ENCODE measurements at places on chromosomes 6 and 20.
A peak's percentile ranks its signal among the peaks of the same experiment; 100 is the strongest.

DNA sequence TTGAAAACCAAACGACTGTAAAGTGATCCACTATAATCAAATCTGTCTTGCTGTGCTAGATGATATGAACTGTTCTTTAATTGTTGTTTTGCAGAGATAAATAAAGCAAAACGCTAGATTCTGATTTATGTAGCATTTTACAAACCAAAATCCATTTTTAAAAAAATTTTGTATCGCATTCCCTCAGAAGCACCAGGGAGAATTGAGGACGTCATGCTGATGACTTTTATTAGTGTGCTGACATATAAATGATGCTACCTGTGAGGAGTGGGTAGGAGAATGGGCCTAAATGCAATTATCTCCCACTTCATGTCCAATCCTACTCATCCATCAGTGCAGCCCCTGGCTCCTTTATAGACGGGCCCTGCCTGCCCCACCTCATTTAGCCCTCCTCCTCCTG, 282.4 kb downstream of the PACRG start:
- DNase-seq, result no peak

GRCh38 chr6:160070427-160070826, 51.2 kb upstream of the SLC22A1 start:
- no peak for DNase-seq

GRCh38 chr6:131894493-131895424, 56.4 kb downstream of the CCN2 start:
- DNase-seq, result no peak

DNA sequence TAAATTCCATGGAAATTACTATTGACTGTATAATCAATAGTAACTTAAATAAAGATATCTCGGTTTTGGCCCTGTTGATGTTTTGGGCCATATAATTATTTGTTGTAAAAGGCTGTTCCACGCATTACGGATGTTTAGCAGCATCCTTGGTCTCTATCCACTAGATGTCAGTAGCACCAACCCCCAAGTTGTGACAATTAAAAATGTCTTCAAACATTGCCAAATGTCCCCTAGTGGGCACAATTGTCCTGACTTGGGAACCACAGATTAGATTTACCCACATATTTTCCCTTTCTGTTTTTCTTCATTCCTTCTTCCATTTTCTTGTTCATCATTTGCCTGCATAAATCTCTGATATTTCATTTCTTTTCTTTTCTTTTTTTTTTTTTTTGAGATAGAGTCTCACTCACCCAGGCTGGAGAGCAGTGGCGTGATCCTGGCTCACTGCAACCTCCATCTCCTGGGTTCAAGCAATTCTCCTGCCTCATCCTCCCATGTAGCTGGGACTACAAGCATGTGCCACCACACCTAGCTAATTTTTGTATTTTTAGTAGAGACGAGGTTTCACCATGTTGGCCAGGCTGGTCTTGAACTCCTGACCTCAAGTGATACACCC, 13.6 kb upstream of the WFDC8 start:
- DNase-seq, result peak; percentile 6

DNA sequence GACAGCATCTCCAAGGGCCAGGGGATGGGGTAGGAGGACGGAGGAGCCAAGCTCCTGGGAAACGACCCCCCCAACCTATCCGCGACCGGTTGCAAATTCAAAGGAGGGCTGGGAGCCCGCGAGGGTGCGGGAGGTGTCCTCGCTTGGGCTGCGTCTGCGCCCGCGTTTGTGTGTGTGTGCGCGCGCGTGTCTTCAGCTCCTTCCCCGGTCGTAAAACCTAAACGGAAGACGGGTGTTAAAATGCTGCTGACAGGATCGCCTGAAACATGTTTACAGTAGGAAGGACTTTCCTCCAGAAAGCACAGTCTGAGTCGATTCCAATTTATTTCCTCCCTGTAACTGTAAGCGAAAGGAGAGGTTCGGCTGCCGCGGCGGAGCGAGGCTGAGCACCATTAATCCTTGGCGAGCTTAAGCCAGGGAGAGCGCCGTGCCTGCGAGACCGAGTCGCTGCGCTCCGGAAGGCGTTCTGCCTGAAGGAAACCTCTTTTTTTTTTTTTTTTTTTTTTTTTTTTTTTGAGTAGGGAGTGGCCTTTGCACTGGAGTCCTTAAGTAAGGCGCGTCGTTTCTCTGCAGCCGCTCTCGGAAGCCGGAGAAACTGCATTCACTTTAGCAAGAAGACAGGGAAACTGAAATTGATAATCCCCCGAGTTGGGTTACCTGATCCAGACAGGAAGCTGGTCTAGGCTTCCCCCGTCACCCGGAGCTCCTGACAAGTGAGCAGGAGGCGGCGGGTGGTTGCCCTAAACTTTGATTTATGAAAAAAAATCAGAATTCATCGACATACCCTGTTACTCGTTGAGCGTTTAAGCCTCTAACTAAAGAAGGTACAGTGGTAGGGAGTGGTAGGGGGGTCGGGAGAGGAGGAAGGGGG, 4.8 kb upstream of the SOX4 start:
- no peak for DNase-seq

GRCh38 chr6:137241481-137242038, 22.4 kb upstream of the IFNGR1 start:
- DNase-seq, result no peak

GRCh38 chr6:14310960-14311359, 193.4 kb downstream of the CD83 start:
- DNase-seq, result no peak

GRCh38 chr6:150800674-150801314, 64.7 kb upstream of the MTHFD1L start:
- no peak for DNase-seq

DNA sequence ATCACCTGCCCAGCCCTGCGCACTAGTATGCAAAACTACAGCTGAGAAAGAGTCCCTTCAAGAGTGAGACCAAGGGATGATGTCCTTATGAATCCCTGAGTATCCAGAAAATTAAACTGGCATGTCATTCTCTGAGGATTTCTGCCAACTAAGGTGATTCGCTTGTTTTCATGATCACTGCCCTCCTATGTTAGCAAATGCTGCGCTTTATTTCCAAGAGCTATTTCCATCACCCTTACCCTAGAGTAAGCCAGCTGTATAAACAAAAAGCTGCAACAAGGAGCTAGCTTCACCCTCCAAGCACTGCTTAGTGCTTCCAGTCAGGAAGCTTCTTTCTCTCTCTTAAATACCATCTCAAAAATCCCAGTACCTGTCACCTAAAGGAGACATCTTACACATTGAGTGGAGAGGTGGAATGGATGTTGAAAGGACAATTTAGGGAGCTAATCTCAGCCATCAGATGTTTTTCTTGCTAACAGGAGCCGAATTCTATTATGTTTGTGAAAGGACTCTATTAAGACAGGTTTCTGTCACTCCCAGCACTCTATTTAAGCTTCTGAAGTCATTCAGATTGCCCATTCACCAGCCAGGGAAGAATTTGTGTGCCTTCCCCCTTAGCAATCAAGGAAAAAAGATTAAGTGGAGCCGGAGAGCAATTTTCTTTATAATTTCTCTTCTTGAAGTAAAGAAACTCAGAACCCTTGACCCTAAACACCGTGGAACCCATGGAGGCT, 322.2 kb downstream of the NRN1 start:
- DNase-seq, result no peak

DNA sequence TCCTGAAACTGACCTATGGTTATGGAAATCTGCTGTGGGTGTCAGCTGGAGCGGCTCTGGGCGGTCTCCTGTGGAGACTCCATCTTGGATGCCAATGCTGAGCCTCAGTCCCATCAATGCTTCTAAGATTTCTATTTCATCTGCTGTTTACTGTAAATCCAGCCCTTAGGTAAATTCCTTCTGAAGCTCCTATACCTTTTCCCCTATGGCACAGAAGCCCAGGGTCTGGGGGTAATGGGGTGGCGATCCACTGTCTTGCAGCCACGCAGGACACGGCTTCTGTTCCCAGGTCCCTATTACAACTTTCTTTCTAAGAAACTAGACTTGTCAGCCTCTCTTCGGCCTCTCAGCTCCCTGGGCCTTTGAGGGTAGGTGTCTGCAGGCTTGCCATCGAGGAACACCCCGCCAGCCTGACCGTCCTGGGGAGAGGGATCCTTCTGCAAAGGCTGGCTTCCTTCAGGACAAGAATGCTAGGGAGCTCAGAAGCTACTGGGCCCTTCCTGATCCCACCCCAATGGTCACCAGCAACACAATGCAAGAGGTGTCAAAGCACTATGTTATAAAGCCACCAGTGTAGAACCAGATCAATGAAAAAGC, 6.4 kb downstream of the CST3 start:
- no peak for DNase-seq

DNA sequence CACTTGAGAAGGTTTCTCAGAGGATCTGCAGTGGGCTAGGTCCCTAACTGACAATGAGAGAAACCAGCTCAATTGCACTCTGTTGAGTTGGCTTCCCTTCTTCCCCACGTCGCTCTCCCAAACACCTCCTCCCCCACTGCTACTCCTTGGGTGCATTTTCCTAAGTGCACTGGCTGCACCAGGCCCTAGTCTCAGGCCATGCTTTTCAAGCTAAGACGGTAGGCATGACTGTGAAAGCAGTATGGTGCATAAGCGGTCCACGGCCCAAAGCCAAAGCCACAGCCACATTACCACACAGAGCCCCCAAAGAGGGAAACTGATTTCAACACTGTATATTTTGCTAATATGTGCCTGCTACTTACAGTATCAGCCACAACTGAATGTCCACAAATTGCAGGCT, 62.1 kb upstream of the RBM24 start:
- no peak for DNase-seq

GRCh38 chr20:6212903-6213302, 90.1 kb upstream of the FERMT1 start:
- no peak for DNase-seq

DNA sequence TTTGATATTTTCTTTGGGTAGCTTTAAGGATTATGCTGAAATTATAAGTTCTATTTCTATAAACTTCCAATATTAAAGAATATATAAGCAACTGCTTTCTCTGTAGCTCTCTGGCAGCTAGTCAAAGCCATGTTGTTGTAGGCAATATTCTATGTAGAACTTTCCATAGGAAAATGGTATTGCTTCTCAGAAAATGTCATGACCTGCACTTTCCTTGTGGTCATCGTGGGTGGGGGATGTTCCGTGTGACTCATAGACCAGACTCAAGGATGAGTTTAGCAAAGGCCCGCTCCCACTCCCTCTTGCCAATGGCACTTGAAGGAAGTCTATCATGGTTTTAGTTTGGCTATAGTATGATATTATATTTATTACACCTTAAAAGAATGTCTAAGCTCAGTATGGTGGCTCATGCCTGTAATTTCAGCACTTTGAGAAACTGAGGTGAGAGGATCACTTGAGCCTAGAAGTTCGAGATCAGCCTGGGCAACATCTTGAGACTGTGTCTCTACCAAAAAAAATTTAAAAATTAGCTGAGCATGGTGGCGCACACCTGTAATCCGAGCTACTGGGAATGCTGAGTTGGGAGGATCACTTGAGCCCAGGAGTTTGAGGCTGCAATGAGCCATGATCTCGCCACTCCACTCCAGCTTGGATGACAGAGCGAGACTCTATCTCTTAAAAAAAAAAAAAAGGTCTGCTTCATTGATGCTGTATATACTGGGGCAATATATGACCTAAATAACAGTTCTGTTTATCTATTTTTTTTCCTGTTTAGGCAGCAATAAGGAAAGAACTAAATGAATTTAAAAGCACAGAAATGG, 36.6 kb upstream of the LTV1 start:
- no peak for DNase-seq

DNA sequence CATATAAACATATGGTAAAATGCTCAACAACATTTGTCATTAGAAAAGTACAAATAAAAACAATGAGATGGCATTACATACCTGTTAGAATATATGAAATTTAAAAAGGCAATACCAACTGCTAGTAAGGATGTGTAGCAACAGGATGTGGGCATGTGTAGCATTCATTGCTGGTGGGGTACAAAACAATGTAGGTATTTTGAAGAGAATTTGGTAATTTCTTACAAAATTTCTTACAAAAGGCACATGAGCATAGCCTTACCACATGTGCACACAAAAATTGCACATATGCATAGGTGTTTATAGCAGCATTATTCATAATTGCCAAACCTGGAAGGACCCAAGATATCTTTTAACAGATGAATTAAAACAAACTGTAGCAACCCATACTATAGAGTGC, 1355.1 kb upstream of the CITED2 start:
- DNase-seq, result no peak

All from GM12891 (cell line).